ENCODE measurements at places on chromosomes 3 and 15.

- no peak for DNase-seq
Measured at GRCh38 chr3:164250923-164251322, 827.4 kb downstream of the SI start.

DNA sequence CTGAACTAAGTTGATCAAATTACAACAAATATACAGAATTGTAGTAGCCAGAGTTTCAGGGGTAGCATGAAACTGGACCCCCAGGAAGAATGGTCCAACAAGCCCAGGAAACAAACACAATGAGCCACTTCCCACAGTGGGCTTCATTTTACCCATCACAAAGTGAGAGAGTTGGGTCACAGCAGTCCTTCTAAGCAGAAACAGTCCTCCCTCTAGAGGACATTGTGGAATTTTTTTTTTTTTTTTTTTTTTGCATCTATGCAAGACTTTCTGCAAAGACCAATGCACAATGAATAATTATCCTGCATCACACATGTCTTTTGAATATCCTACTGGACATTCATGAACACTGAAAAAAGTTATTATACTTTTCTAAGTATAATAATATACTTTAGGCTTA, 73.8 kb upstream of the ATP13A5 start:
- DNase-seq = no peak

GRCh38 chr3:6526861-6527260, 334.1 kb upstream of the GRM7 start:
- no peak for DNase-seq

DNA sequence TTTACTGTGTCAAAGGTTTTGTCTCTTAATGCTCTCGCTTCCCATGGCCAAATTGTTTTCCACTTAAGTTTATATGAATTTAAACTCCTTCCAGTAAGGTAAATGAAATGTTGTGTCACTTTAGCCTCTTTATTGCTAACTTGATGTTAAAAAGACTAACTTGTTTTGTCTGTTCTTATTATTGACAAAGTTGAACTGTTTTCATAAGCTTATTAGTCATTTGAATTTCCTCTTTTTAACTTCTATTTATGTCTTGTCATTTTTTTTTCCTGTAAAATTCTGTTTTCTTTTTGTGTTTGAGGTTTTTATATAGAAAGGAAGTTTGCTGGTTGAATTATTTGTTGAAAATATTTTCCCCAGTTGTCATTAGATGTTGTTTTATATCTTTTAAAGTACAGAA, 25.8 kb downstream of the FAM98B start:
- no peak for DNase-seq

DNA sequence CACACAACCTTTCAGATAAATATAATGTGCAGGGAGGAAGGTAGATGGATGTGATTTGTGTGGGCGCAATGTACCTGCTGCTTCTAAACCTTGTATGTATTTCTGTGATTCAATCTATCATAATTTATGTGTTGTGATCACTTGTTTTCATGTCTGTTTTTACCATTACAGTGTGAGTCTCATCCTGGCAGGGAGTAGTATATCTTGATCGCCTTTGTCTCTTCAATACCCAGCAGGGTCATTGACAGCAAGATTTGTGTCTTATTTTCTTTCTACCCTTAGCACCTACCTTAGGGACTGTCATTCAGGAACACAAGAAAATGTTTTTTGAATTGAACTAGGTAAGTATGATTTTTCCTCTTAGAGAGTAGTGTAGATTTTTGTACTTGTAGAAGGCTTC, 83.7 kb upstream of the SELENOK start:
- DNase-seq = no peak

- no peak for DNase-seq
Measured at GRCh38 chr3:12392101-12392878, 92.0 kb upstream of the TSEN2 start.

DNA sequence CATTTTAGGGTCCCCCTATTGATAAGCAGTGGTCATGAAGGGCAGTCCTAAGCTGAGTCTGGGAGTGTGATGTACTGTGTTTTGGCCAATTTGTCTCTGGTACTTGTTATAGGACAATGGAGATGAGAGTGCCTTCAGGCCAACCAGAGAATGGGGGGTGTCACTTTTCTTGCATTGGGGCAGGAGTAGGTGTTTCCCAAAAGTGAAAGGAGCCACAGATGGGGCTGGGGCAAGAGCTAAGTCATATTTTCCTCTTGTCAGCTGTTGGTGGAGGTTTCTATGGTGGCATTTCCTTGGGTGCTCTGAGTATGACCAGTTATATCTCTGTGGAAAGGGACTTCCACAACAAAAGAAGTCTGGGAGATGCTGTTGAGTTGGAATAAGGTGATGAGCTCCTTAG, 24.7 kb upstream of the BSN start:
- no peak for DNase-seq

DNA sequence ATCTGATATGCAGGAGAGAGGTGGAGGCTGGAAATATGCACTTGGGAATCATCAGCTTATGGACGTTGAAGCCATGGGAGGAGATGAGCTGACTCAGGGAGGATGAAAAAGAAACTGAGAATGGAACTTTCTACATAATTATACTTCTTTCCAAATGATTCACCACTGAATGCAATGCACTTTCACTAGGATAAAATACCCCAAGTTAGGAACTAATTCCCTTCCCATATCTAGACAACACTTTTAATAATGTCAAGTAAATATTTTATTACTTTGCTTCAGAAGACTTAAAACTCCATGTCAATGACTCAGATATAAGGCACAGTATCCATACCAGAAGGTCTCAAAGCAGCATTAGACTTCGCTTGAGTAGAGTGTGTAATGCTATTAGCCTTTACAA, 24.2 kb downstream of the NPTN start:
- DNase-seq = no peak

- DNase-seq = peak; percentile 14
Measured at GRCh38 chr3:120198305-120198878, 86.6 kb downstream of the GPR156 start.

- DNase-seq = no peak
Measured at GRCh38 chr3:66363148-66363547, 137.7 kb downstream of the LRIG1 start.

DNA sequence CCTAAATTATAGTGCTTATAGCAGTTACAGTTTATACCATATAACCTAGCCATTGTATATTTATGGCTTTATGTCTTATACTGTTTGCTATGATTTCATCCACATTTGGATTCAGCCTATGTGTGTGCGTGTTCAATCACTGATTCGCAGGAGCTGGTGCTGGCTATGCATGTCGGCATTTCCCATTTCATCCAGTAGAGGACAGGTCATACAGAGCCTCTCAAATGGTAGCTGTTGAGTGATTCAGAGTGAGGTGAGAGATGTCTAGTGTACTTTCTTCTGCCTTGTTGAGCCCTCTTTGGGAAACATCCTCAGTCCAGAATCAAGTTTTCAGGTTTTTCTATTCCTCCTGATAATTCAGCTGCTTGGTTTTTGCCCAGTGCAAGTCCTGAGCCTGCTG, 76.1 kb downstream of the FRMD4B start:
- DNase-seq = no peak

GRCh38 chr15:76059320-76060117, at the start of gene TMEM266:
TMEM266 (plus strand) TSS chr15:76059985; CDS start chr15:76134264, 74,279 bp downstream.
- DNase-seq = peak; percentile 10

DNA sequence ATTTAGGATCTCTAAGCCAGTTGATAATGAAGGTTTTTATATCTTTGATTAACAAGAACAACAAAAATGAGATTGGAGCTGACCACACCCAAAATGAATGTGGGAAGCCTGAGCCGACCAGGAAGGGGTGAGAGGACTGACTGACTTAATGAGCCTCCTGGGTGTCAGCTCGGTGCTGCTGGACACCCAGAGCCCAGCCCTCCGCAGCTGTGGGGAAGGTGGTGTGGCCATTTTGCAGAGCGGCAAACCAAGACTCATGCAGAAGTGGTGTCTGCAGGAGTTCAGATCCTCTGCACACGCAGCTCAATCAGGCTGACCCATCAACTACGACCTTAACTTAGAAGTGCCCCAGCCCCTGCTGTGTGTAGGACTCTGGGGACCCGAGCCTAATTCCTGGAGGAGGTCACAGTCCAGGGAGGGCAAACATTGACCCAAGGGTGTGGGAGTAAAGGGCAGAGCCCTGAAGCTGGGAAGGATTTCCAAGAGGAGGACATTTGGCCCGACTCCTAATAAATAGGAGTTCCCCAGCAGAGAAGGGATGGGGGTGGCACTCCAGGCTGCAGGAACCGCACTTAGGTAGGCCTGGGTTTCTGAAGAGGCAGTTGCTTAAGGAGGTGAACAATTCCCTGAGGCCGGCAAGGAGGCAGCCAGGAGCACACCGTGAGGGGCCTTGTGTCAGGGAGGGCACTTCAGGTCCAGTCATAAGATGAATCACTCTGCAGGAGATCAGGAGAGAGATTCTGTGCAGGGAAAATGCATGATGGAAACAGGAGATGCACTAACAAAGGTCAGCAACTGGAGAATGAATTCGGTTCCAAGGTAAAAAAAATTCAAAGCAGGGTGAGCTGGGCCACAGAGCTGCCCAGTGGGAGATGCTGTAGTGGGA, 197.1 kb upstream of the TPM1 start:
- no peak for DNase-seq

DNA sequence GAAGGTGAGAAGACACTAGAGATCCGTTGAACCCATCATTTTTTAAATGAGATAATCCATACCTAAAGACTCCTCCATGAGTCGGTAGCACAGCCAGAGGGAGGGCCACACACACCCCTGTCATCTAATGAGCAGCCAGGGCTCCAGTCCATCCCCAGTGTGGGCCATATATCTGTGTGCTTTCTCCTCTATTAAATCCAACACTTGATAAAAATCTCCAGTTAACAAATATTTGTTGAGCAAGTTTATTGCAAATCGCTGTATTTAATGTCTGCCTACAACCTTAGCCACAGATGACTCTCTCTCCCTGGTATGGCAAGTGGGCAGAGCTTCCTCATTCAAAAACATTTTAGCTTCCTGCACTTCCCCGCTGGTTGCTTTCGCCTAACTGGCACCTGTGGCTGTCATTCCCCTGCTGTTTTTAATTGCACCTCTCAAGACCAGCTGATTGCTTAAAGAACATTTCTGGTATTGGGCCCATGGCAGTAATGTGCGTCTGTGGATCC, 82.8 kb downstream of the SMAD3 start:
- no peak for DNase-seq

GRCh38 chr3:44342176-44342790, 3.7 kb downstream of the TCAIM start:
- DNase-seq = no peak

DNA sequence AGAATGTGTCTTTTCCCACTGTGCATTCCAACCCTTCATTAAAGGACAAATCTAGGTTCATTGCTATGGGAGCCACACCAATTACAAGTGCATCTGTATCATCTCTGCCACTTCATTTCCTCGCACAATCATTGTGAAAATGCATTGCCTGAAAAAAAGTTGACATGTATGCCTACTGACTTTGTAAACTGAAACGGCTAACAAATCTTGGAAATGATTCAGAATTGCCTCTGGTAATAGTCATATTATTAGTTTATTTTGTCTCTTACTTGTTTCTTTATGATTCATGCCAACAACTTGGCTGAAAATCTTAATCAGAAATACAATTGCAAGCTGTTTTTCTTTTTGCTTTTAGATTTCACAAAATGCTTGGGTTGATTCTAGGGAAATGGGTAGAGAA, 497.1 kb downstream of the ZIC1 start:
- DNase-seq = no peak

DNA sequence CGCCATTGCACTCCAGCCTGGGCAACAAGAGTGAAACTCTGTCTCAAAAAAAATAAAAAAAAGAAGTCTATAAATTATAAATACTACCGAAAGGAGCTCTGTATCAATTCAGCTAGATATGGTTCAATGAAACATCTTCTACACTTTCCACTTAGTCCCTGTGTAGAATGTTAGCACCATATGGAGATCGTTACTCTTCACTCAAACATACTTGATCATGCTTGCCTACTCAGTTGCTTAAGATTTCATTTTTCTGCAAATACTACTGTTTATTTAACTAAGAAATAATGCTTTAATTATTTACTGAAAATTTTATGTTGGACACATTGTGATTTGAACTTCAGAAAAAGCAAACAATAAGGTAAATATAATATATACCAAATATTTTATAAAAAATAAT, 17.1 kb upstream of the NANOGP8 start:
- no peak for DNase-seq

- DNase-seq = no peak
Measured at GRCh38 chr3:147797095-147797494, 387.9 kb downstream of the ZIC1 start.

GRCh38 chr3:126526668-126527005, 2.7 kb downstream of the CHST13 start:
- no peak for DNase-seq

DNA sequence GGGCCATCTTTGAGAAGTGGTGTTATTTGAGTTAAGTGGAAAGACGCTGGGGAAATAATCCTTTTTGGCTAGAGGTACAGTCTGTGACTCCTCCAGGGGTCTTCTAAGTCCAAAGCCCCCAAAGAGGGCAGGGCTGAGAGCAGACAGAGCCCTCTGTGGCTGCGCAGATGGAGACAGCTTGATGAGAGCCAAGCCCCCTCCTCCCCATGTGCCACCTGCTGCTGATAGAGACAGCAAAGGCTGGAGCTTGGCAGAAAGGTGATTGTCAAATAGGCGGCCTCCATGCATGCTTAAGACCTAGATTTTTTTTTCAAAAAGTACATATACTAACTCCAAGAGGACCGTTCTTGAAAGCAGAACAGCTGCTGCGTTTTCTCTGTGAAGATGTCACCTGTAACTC, 72.4 kb downstream of the CRYGS start:
- no peak for DNase-seq

GRCh38 chr3:152474585-152474984, 205.9 kb downstream of the MBNL1 start:
- DNase-seq = no peak

DNA sequence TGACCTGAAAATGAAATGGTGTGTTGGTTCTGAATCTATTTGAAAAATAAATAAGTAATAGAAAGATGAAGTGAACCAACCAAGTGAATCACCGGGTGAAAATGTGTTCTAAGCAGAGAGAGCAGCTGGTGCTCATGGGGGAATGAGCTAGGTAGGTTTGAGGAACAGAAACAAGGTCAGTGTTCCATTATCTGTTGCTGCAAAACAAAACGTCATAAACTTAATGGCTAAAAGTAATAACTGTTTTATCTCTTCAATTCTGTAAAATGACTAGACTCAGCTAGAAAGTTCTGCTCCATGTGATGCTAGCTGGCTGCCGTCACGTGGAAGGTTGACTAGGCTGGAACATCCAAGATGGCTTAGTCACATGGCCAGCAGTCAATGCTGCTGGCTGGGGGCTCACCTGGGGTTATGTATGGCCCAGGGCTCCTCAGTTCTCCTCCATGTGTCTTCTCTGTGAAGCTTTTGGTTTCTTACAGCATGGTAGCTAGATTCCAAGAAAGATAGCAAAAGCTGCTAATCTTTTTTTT, 13.3 kb upstream of the SH3BP5 start:
- DNase-seq = no peak
